ENCODE measurements at places on chromosomes 16 and 17.

DNA sequence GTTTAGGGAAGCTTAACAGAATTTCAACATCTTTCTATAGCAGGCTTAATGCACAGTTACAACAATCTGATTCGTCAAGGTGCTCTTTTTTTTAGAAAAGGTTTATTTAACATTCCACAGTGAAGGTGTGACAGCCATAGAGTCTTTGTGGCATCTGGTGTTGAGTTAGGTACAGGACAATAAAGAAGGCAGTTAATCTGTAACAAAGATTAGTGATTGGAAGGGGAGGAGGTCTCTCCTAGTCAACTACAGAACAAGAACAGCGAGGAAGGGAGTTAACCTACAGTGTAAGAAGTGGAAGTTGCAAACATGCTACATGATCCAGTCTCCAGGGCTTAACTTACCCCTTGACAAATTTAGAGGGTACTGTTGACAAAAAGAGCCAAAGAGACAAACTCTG, 3.0 kb upstream of the ZDHHC7 start:
- DNase-seq = no peak

DNA sequence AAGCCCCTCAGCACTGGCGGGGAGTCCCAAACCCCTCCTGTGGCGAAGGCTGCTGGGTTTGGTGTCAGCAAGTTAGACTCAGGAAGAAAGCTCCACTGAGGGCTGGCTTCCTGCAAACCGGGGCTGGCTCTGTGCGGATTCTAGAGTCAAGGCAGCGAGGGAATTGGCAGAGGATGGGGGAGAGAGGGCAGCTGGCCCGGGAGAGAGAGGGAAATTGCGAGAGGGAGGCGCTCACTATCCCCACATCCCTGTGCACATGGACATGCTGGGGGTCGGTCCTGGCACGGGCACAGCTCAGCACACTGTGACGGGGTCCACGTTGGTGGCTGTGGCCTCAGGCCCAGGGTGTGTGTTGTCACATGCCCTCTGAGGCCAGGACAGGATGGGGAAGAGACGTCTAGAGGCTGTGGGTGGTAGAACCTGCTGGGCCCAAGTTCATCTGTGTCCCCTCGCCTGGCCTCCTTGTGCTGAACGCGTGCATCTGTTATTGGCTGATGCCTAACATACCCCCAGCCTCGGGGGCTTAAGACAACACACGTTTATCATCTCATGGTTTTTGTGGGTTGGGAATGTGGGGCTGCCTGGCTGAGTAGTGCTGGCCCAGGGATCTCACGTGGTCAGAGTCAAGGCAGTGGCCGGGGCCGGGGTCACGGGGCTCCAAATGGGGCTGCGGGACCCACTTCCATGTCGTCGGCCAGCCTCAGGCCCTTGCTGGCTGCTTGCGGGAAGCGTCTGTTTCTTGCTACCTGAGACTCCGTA, 16.7 kb upstream of the JPH3 start:
- DNase-seq = no peak

DNA sequence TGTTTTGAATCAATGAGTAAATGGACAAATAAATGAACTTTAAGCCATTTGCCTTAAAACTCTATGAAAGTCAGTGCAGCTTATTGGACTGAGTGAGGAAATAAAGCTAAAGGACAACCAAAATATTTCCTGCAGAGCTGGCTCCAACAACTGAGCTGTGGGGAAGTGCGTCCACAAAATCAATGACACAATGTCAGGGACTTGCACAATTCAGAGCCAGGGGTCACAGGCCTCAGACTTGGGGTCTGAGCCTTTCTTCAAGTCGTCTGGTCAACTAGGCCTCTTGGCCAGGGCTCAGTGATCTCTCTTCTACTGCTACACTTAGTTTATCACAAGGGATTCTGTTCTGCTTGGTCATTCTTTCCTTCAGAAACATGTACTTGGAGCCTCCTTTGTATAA, 26.2 kb upstream of the RHBDL3 start:
- no peak for DNase-seq

GRCh38 chr16:58121132-58121531, 8.0 kb downstream of the CFAP20 start:
- DNase-seq = no peak

DNA sequence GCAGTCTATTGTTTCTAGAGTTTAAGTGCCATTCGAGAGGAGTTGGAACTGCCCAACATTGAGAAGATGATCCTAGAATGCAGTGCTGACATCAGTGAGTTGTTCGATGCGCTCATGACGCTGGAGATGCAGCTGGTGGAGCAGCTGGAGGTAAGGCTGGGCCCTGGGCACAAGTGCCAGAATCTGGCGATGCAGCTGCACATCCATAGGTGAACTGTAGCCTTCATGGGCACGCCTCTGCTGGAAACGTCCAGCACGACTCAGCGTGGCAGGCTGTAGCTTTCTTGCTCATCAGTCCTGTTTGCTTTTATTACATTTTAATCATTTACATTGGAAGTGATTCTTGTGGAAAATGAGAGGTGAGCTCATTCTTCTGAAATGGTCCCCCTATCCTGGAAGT, 31.7 kb downstream of the DRC3 start:
- DNase-seq = no peak

DNA sequence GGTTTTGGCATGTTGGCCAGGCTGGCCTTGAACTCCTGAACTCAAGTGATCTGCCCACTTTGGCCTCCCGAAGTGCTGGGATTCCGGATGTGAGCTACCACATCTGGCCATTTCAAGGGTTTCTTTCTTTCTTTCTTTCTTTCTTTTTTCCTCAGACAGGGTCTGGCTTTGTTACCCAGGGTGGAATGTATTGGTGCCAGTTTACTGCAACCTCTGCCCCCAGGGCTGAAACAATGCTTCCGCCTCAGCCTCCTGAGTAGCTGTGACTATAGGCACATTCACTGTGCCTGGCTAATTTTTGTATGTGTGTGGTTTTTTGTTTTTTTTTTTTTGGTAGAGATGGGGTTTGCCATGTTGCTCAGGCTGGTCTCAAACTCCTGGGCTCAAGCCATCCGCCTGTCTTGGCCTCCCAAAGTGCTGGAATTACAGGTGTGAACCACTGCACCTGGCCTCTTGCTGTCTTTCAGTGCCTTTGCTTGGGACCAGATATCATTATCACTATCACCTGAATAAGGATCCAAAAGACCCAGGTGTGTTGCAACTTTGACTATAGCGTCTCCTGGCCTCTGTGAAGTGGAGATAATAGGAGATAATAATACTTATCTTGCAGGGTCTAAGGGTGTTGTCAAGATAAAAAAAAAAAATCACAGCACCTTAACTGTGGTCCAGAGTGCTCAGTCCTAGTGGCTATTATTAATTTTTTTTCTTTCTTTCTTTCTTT, 3.2 kb downstream of the FCSK start:
- DNase-seq = no peak

DNA sequence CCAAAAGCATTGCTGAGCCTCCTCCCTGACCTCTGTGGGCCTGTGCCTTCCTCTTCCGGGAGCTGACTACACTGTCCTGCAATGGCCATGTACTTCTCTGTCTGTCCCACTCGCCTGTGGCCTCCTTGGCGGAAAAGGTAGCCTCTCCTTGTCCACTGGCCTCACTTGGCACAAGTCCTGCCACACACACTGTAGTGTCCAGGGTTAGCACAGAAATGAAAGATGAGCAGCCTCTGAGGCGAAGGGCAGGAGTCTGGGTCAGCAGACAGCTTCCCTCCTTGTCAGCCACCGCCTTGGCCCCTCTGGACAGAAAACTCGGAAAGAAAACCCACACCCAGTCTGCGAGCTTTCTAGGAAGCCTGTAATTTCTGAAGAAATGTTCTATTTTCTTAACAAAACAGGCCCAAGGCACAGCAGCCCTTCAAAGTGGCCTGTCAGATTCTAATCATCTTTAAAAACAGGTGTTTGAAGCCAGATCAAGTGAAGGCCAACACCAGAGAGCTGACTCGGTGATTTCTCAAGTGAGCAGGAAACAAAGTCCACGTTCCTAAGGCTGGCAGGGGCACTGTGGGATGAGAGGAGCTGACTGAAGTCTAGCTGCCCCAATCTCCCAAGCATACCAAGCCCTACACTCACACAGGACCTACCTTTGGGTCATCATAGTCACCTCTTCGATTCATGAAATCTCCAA, 67.2 kb downstream of the GTF3C1 start:
- no peak for DNase-seq

DNA sequence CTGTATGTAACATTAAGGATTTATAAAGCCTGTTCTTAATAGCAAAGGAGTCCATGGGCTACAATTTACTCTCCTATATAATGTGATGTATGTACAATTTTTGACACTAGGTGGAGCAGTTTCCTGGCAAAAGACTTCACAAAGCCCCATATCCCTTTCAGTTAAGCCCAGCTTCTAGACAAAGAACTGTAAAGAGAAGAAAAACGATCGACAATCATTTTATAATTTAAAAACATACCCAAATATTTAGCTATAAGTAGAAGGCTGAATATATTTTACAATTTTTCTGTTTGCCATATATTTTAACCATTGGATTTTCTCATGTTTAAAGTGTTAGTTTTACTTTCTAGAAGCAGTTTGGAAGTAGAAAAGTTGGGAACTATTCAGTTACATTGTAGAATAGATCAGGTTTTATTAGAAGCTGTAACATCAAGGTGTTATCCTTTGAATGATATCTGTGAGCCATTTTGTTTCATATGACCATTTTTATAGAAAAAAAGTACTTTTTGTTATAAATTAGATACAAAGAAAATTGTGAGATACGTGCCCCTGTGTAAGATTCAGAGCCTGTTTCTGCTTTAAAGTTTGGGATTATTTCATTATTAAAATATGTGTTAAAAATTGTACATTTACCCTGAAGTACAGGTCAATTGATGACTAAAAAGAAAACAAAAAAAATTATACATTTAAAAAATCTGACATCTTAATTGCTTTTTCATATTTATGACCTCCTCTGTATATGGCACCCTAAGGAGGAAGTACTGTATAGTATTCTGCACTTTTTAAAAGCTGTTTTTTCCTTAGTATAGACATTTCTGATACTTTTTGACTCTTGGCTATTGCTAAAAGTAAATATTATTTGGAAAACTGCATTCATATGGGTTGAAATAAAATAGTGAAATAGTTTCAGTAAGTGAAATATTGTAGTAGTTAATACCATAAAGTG, 46.3 kb downstream of the VMP1 start:
- peak; percentile 37 for DNase-seq

GRCh38 chr17:75404731-75405364, 630 bp downstream of the GRB2 start:
- peak; percentile 60 for DNase-seq

DNA sequence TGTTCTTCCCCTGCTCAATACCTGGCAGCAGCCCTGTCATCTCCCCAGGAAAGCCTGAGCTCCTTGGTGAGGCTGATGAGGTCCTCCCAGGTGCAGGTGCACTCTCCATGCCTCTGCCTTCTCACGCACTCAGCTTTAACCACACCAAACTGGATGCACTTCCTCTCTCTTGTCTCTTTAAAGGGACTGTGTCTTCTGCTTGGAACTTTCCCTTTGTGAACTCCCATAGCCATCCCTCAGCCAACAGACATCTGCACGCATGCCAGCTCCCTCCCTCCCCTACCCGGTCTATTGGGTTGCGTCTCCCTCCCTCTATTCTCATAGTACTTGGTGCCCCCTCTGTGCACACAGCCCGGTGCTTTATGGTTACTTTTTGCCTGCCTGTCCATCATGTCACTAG, 231.2 kb downstream of the MSI2 start:
- DNase-seq = no peak

- no peak for DNase-seq
These were observed 45.9 kb downstream of the DDX19A start for GRCh38 chr16:70392606-70393005.

DNA sequence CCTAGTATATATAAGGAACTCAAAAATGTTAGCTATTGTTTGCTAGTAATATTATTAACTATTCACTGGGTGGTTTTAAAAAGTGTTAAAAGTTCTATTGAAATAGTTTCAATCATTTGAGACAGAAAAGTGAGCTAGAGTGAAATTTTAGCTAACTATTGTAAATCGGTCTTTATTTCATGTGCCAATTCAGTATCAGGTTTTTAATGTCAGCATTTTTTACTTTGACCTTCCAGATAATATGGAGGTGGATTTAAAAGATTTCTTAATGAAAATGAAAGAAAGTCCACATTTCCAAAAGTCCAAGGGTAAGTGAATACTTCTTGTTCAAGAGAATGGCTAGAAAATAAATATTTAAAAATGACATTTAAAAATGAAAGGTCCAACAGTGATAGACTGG, 90.9 kb downstream of the EFCAB13 start:
- DNase-seq = no peak

GRCh38 chr17:66717641-66718058, 117.3 kb upstream of the CACNG5 start:
- DNase-seq = no peak

DNA sequence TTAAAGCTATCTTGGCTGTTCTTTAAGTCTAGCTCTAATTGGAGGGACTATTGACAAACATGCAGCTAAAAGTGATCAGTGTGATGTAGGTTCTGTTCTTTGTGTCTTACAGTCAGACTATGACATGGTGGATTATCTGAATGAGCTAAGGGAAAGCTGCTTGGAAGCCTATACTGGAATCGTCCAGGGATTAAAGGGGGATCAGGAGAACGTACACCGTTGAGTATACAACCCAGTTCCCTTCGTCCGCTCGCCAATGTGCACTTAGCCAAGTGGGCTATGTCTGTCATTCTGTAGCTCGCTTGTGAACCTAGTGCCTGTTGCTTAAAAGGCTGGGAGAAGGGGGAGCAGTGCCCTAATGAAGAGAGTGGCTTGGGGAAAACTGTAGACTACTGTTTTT, 15.8 kb upstream of the TBKBP1 start:
- no peak for DNase-seq

DNA sequence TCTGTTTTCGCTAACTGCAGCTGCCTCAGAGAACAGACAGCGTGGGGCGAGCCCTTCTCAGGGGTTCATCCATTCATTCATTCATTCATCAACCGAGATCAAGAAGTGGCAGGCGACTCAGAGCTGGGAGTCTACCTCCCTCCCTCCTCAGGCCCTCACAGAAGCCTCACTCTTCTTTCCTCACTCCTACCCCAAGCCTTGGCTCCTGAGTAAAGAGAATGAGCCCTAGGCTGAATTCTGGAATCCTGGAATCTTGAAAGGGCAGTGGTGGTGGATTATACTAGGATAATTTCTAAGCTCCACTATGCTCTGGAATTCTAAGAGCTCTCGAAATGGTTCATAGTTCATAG, 2.3 kb upstream of the DLX3 start:
- DNase-seq = no peak

Data from CD4-positive, alpha-beta T cell treated with Interleukin-17A for 4 hours (primary cell).